CD4-positive, alpha-beta memory T cell (primary cell): ENCODE measurements at places on chromosomes 11 and 22.

GRCh38 chr11:116776522-116776984 lies 3.8 kb upstream of the BUD13 start:
- no peak for DNase-seq

- DNase-seq: no peak
Observed at GRCh38 chr11:46242041-46242951, 35.2 kb upstream of the CREB3L1 start.

DNA sequence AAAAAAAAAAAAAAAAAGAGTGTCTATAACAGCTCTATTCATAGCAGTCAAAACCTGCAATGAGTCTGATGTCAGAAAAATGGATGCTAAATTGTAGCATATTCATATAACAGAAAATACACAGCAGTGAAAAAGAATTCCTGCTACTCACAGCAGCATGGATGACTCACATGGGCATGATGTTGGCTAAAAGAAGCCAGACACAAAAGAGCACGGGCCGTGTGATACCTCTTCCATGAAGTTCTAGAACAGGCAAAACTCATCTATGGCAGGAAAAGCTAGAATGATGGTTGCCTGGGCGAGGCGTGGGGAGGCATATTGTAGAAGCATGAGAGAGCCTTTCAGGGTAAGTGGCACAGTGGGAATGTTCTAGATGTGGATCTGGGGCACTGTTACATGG lies 18.9 kb downstream of the PLAAT3 start:
- DNase-seq: no peak

DNA sequence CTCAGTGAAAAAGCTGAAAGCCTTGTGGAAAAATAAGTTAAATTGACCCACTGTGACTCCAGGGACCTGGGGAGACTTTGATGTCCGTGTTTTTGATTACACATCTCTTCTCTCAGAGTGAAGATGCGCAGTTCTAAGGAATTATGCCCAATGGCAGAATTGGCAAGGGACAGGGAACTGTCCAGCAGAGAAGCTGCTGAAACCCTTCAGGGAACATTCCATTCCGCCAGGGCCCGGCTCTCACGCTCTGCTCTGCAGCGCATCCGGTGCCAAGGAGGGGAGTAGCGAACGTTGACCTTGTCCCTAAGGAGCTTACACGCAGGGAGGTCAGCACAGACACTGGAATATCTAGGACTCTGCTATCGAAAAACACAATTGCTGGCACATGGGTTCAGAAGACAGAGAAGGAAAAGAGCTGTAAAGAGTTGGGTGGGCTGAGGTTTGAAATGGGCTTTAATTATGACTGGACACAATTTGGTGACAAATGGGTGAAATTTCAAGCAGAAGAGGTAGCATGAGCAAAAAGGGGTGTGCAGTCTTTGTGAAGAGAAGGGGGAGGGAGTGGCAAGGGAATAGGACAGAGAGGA lies 64.5 kb upstream of the B3GAT1 start:
- DNase-seq: no peak

DNA sequence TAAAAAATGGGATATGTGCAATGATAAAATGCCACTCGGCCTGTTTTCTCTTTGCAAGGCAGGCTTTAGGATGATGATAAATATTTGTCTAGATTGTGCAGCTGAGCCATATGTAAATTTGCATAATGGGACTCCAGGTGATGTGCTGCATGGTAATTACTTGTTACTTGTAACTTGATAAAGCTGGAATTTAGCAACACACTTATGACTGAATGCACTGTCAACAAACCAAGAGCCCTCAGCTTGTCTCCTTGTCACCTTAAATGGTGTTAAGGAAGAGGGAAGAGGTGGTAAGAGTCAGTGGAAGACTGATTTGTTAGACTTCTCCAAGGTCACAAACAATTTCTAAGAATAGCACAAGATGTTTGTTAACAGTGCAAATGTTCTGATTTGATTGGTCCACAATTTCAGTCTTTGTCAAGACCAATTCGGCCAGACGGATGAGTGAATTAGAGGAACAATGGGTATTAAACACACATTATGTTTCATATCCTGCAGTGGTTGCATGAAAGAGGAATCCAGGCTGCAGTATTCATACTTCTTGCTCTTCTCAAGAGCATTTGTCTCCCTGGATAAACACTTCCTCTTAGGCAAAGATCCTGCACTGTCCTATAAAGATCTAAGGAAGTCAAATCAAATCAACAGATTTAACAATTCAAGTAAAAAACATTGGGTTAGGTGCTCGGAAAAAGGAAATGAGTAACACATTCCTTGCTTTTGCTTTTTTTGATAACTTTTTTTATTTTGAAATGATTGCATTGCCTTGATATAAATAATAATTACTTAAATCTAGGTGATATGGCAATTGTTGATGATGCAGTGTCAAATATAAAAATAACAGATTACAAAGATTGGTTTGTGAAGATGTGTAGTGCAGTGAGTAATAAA lies 448.3 kb upstream of the DDI1 start:
- DNase-seq: no peak

DNA sequence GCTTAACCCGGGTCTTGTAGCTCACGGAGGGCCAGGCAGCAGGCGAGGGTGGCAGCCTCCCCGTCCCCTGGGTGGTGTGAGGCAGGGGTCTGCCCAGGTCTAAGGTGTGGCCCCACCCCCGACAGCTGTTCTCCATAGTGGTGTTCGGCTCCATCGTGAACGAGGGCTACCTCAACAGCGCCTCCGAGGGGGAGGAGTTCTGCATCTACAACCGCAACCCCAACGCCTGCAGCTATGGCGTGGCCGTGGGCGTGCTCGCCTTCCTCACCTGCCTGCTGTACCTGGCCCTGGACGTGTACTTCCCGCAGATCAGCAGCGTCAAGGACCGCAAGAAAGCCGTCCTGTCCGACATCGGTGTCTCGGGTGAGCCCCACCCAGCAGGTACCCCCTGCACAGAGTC lies 24.4 kb downstream of the SYNGR1 start:
- no peak for DNase-seq

GRCh38 chr11:86978756-86979608 lies 23.8 kb upstream of the FZD4 start:
- peak; percentile 24 for DNase-seq

DNA sequence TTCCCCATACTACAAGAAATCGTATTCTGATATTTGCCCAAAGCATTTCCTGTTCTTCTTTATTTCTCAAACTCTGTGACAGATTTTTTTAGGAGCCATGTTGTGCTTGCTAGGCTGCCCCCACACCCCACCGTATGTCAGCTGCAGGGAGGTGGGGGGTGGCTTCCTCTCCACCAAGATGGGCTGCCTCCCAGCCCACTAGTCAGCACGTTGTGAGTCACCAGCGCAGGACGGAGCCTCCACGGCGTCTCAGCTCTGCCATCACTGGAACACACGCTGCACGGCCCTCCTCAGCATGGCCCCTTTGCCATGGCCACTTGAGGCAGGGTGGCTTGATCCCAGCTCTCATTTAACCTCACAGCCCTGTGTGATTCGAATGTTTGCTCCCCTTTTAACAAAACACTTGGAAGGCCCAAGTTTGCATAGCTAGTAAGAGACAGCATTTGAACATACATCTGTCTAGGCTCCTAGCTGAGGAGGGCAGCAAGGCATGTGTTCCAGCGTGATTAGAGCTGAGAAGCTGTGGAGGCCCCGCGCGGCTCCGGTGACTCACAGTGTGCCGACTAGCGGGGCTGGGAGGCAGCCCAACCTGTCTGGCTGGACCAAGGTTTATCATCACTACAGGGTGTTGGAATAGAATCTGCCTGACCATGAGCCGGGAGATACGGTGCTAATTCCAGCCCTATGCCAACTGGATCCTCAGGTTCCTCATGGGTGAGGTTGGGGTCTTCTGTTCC lies 180.7 kb upstream of the NCAM1 start:
- DNase-seq: no peak

DNA sequence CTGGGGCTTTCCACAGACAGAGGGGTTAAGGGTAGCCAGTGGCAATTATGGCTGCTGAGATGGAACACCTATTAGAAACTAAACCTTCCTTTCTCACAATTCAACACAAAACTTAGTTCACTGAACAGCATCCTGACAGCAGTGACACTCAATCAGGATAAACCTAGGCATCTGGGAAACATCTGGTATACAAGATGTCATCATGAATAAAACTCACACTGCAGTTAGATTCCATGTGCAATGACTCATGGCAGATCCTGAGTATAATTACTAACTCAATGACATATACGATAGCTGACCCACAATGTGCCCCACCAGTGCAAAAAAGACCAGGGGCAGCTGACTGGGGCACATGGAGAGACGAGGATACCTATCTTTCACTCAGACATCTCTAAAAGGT lies 17.7 kb downstream of the RBFOX2 start:
- DNase-seq: no peak

DNA sequence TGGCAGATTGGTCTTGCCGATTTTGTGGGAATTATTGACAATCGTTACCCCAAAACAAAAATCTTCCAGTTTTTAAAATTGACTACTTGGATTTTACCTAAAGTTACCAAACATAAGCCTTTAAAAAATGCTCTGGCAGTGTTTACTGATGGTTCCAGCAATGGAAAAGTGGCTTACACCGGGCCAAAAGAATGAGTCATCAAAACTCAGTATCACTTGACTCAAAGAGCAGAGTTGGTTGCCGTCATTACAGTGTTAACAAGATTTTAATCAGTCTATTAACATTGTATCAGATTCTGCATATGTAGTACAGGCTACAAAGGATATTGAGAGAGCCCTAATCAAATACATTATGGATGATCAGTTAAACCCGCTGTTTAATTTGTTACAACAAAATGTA lies 37.2 kb downstream of the IGLL1 start:
- no peak for DNase-seq

DNA sequence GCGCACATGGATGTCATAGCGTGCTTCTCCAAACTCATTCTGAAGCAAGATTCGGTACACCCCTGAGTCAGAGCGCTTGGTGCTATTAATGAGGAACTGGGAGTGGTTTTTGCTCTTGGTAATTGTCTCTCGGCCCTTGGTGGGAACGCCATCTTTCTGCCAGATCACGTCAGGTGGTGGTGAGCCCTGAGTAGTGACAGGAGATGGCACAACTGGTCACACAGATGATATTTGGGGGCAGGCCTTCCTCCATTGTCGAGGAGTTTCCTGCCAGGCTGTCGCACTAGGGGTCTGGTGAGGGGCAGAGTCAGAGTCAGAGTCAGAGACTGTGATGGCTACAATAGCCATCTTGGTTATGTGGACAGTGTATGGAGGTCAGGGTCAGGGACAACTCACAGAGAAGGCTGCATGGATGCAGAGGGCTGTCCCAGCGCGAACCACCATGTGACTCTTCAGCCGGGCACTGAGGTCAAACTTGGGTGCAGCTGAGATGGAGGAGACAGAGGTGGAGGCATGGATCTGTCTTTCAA lies 9.3 kb downstream of the TMEM86A start:
- DNase-seq: no peak

DNA sequence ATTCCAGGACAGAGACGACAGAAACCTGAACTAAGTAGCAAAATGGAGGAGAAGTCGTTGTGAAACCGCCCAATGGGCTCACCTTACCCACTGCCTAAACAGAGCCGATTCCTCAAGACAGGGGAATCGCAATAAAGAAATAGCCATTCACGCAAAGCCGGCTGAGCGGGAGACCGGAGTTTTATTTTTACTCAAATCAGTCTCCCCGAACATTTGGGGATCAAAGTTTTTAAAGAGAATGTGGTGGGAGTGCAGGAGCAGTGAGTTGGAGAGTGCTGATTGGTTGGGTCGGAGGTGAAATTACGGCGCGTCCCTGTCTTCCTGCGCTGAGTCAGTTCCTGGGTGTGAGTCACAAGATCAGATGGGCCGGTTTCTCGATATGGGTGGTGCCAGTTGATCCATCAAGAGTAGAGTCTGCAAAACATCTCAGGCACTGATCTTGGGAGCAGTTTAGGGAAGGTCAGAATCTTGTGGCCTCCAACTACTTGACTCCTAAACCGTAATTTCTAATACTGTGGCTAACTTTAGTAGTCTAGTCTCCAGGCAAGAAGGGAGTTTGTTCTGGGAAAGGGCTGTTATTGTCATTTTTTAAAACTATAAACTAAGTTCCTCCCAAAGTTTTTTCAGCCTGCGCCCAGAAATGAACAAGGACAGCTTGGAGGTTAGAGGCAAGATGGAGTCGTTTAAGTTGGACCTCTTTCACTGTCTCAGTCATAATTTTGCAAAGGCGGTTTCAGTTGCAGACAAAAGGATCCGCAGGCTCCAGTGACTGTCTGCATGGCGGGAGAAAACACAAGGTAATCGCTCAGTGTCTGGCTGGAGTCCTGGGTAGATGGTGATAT lies 34.1 kb downstream of the OR4D9 start:
- DNase-seq: no peak

DNA sequence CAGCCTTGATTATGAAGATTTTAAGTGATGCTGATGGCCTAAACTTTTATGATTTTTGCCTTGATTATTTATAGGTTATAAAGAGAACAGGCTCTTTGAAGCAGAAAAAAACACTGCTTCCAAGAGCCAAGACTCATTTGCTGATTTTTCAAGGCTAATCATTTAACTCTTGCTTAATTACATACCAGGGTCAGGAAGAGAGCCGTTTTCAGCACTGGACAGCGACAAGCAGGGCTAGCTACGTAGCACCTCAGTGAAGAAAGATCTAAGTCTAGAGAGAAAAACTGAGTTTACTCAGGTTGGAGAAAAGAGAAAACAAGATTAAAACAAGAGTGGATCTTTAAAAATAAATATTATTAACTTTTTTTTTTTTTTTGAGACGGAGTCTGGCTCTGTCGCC lies 615.4 kb upstream of the B3GAT1 start:
- DNase-seq: no peak

DNA sequence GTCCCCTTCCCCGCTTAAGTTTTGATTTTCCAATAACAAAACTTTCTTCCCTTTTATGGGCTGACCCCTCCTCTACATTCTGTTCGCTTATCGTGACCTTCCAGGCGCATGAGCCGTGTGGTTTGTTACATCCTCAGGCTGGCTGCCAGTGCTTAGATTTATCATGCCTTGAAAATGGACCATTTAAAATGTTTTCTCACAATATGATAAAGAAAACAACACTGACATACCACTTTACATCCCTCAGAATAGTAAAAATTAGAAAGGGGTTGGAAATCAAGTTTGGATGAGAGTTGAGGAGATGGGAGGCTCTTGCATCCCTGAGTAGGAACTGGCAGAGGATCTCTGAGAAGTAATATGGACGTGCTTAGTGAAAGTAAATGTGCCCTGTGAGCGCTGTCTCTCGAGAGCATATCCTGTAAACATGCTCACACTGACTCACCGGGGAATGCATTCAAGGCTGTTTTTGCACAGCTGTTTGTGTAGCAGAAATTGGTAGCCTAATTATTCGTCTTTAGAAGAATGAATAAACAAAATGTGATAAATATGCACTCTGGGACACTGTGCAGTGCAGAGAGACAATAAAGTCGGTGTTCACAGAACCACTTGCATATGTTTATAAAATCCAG lies 17.1 kb upstream of the TOLLIP start:
- no peak for DNase-seq
